ENCODE measurements at places on chromosomes 11 and 22.

DNA sequence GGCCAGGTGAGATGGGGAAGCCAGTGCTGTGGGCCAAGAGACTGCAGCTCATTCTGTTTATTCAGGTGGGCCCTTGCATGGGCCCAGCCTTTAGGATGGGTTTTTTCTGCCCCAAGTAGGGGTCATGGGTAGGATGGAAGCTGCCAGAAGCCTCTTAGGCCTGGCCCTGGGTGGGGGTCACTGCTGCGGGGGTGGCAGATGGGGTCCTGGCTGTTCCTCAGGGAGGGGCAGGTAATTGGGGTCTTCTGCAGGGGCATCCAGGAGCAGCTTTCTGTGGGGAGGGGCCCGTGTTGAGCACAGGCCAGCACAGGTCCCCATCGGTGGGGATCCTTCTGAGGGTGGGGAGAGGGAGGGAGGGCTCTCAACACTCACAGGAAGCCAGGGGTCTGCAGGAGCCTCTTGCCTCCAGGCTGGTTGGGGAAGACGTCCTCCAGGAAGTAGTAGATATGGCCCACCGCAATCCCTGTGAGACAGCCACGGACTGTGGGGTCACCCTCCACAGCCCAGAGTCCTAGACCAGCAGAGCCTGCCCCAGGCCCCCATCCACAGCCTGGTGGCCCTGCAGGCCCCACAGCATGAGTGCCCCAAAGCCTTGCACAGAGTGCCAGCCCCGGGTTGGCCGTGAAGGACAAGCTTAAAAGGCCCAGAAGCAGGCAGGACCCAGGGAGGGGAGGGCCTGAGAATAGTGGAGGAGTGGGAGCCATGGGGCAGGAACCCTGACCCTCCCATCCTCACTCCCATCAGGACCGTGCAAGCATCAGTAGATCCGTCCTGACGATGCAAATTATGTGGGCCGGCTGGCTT, 1.9 kb downstream of the DERL3 start:
- DNase-seq, result no peak

- peak; percentile 50 for DNase-seq
Observed at GRCh38 chr22:38570779-38571364, 889 bp upstream of the DMC1 start.

DNA sequence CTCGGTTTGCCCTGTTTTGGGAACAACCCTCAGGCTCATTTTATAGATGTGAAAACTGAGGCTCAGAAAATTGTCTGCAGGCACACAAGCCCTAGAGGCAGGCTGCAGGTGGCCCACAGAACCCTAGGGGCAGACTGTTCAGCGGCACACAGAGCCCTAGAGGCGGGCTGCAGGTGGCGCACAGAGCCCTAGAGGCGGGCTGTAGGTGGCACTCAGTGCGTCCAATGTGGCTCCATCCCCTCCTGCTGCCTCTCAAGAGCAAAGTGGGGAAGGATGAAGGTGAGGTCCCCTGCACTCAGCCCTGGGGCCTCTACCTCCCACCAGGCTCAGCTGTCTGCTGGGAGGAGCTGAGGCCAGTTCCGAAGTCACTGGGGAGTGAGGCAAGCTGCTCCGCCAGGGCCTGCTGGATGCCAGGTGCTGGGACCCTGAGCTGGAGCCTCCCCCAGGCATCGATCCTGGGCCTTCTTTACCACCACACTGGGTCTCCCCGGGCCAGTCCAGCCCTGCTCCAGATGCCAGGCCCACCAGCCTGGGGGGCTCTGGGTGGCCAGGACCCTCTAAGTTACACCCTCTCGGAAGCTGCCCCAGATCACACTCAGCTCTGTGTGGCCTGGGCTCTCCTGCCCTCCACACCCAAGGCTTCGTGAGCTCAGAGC, 2.3 kb downstream of the ACY3 start:
- peak; percentile 82 for DNase-seq

GRCh38 chr11:6206456-6207180, 1.3 kb downstream of the C11orf42 start:
- DNase-seq, result no peak

DNA sequence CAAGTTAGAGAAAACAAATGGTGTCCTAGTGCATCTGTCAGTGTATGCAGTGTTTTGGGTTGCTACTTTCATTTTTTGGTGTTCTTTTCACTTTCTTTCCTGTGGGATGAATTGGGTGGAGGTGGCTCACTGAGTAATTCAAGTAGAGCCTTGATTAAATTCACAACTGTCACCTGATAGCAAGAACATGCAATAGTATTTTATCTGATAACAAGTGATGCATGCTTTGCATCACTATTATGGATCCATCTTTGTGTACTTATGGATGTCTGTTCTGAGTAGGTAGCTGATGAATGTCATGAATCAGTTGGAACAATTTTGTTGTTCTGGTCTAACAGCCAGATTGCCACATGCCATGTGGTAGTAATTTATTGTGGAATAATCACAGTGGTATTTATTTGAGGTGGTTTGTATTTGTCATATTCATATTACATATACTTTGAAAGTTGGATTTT, 87.5 kb downstream of the DDX10 start:
- no peak for DNase-seq

DNA sequence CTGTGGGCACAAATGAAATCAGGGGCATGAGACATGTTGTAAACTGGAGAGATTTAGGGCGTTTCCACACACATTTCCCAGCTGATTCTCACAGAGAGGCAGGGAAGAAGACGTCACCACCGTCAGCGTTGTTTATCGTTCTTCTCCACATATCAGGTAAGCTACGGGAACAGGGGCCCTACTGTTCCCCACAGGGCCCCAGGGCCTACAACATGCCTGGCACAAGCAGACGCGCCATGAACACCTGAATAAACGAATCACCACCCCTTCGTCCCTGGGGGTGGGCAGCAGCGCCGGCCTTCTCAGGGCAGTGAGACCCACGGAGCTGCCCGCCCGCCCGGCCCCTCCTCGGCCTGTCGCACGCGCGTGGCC, 342 bp downstream of the EFCAB6 start:
- DNase-seq, result peak; percentile 15

GRCh38 chr11:104836691-104837090, 61.6 kb downstream of the CASP12 start:
- no peak for DNase-seq

DNA sequence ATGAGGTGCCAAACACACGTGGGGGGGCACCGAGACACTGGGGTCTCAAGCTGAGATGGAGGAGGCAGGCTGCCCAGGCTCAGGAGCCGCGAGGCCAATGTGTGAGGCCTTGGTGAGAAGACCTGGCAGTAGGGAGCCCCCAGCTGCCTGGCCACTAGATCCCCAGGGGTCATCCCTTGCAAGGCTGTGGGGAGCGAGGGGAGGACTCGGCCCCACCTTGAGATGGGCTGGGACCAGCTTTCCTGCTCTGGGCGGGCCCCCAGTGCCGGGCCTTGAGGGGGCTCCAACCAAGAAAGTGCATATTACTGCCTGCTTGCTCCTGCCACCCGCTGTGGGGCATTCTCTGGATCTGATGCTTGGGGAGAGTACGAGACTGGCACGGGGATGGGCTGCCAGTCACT, 107.0 kb downstream of the CTTN start:
- DNase-seq, result no peak

DNA sequence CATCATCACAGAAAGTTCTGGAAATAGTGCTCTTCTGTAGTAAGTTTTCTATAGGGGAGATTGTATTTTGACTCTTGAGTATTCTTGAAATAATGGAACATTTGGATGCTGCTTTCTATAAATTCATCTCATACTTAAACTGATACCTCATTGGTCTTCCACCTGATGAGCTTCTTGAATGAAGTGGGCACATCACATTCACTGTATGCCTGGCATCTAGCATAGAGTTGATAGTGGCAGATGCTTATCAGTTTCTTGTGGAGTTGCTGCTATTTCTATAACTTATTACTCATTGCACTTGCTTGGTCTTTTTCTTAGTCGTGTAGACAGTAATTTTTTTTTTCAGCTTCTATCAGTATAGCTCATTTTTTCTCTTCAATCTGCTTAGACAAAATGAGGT, 5.4 kb downstream of the ATXN10 start:
- DNase-seq, result no peak

DNA sequence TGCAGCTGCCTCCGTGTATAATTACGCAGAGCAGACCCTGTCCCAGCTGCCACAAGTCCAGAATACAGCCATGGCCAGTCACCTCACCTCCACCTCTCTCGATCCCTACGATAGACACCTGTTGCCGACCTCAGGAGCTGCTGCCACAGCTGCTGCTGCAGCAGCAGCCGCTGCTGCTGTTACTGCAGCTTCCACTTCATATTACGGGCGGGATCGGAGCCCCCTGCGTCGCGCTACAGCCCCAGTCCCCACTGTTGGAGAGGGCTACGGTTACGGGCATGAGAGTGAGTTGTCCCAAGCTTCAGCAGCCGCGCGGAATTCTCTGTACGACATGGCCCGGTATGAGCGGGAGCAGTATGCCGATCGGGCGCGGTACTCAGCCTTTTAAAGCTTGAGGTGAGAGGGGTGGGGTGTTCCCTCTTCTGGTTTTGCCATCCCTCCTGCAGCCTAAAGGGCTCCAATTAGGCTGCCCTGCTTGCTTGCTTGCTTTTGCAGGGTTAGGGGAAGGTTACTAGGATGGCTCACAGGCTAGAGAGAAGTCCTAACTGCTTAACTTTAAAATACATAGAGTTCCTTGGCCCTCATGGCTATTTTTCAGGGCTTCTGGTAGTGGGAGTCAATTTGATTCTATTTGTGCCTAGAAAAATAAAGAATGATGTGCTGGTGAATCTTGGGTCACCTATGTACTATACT, 5.4 kb downstream of the RBM4 start:
- DNase-seq, result no peak

DNA sequence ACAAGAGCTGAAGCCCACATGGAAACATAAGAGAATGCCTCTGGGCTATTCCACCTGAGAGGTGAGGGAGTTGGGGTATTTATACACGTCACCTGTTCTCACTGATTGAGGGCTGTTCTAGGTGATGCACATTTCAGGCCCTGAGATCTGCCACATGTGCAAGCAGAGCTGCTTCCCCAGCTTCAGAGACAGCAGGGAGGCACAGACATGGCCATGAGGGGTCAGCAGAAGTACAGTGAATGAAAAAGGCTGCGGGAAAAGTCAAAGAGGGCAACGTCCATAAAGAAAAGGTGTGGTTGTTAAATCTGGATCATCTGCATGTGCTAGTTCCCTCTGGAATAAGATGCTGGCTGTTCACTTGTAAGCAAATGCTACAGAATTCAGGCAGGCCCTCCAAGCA, 75.4 kb downstream of the GAB4 start:
- DNase-seq, result no peak

- peak; percentile 65 for DNase-seq
Observed at GRCh38 chr22:23216461-23217170, 36.3 kb downstream of the BCR start.

GRCh38 chr11:47325271-47326041, 27.0 kb downstream of the MYBPC3 start:
- DNase-seq, result peak; percentile 62

- DNase-seq, result no peak
Observed at GRCh38 chr11:33733980-33734379, 2.2 kb downstream of the CD59 start.

GRCh38 chr11:12539572-12539971, 134.6 kb upstream of the TEAD1 start:
- DNase-seq, result no peak

GRCh38 chr11:57751176-57751575, 443 bp downstream of the BTBD18 start:
- no peak for DNase-seq

- DNase-seq, result peak; percentile 92
Observed at GRCh38 chr22:24433828-24434470, 6.5 kb downstream of the ADORA2A start.

DNA sequence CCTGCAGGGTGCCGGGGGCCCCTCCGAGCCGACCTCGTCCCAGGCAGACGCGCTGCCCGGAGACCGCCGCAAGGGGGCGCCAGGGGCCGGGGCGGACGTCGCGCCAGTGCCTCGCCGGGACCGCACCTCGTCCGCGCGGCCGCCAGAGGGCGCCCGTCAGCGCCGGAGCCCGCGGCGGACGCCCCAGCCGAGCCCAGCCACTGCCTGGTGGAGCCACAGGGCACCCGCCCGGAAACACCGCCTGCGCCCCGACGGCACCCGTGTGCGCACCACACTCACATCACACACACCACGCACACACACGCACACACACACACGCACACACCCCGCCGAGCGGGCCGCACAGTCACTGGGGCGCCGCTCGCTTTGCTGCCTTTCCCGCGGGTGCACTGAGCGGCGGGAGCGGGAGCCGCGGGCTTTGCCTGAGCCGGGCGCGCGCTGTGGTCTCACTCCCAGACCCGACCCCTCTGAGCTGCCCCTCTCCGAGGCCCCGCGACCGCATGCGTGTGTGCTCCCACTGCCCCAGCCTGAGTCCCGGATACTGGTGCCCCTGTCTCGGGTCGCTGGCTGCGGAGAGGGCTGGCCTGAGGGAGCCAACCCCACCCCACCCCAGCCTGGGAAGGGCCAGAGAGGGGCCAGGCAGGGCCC, 449.3 kb downstream of the OPCML start:
- peak; percentile 91 for DNase-seq

DNA sequence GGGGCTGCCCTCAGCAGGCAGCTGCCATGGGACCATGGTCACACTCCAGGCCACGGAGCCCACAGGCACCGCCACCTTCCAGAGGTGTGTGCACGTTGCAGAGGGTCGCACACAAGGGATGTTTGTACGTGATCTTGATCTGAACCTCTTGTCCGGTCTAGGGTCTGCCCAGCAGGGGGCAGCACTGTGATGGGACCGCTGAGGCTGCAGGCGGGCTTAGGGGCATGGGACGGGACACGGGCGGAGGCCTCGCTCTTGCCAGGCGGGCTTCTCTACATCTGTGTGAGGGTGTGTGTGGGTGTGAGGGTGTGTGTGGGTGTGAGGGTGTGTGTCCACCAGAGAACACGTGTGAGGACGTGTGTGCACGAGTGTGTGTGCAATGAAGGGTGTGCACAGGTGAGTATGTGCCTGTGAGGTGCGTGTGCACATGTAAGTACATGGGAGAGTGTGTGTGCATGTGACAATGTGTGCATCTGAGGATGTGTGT, 52.4 kb downstream of the CACNA1I start:
- peak; percentile 63 for DNase-seq

DNA sequence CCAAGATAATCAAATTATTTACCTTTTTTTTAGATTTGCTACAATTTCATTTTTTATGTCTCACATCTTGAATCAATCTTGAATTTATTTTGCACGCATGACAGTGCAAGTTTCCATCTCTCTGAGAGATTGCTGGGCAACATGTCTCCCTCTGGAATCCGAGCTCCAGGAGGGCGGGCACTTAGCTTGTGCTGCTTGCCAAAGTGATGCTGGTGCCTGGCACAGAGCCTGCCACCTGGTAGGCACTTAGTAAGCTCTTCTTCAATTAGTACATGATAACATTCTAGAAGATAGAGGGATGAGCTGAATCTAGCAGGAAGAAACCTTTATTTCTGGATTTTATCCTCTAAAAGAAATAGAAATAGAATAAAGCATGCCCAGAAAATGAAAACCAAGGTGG, 27.5 kb upstream of the OR9I1 start:
- DNase-seq, result no peak

- DNase-seq, result no peak
Observed at GRCh38 chr11:130421199-130421585, 7.2 kb downstream of the ADAMTS8 start.

All from common myeloid progenitor, CD34-positive (primary cell).